ENCODE measurements at places on chromosomes 6 and 20.

DNA sequence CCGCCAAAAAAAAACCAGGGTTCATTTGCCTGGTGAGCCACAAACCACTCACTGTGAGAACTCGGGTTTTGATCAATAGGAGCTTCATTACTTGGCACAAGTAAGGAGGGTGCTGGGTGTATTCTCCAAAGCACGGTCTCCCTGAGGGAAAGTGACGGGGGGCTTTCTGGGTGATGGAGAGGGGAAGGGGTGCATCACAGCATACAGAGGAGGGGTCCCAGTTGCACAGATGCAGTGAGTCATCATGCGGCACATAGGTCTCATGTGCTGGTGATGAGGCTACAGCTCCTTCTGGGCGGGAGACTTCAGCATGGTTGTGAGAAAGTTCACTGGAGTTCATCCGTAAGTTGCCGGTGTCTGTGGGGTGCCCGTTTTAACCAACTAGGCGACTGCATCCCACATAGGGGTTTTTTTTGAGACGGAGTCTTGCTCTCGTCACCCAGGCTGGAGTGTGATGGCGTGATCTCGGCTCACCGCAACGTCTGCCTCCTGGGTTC is 36.2 kb downstream of the SUN5 start:
- DNase-seq = no peak

GRCh38 chr6:10595731-10596664 is 74.8 kb downstream of the GCNT2 start:
- no peak for DNase-seq

- no peak for DNase-seq
These were observed 119.1 kb upstream of the CD93 start for GRCh38 chr20:23205211-23205610.

DNA sequence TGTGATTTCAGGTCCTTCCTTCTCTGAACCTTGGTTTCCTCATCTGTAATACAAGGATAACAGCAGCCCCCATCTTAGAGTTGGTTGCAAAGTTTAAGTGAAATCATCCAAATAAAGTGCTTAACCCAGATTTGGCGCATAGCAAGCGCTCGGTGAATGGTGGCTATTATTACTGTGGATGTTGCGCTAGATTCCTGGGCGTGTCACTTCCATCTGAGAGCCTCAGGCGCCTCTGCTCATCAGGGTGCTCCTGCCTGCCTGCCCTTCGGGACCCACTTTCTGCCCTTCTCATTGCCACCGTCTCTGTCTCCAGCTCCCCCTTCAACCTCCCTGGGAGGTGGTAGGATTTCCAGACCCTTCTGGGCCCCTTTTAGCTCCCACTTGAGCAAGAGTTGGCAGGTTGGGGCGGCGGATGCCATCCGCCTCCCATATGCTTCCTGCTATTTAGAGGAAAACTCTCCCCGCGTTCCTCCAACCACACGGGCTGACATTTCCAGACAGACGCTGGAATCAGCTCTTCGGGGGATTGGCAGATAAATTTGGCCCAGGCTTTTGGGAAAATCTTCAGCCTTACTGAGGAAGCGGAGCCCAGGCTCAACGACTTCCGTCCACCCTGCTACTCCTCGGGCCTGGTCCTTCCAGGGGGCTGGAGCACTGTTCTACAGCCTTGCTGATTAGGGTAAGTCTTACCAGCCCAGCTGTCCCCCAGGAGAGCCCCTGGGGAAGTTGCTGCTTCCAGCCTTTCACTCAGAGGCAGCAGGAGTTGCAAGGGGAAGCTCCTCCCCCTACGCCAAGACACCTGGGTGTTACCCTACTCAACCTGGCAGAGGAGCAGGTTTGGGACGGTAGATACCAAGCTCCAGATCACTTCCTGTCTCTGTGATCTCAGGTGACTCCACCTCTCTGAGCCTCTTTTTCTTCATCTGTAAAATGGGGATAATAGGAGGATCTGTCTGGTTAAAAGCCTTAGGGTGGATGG is 71.5 kb downstream of the DLGAP4 start:
- DNase-seq = no peak

- DNase-seq = no peak
These were observed 50.7 kb downstream of the DOK5 start for GRCh38 chr20:54525916-54526590.

DNA sequence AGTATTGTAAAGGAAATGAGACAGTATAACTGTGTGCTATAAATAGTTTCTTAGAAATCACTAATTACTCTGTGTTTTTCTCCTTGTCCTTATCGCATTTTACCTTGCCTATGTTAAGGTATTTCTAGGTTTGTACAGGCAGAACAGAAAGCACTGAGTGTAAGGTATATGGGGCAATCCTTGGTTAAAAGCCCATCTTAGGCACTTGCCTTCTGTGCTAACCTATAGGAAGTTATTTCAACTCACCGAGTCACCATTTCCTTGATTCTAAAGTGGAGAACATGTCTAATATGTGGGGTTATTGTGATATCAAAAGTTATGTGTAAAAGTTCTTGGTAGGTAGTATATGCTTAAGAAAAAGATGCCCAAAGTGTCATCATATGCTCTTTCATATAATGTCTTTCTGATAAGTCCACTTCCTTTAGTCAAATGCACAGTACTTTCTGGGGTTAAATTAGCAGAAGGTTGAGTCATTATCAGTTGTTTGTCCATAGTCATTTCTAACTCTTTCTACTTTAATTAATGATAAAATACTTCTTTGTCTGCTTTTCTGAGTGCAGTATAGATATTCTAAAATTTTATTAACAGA is 276.4 kb downstream of the UTRN start:
- no peak for DNase-seq

GRCh38 chr20:34022151-34022838 is 28.6 kb downstream of the RALY start:
- DNase-seq = no peak

GRCh38 chr20:16216227-16216913 is 356.9 kb downstream of the KIF16B start:
- no peak for DNase-seq

GRCh38 chr6:149929422-149929821 is 6.5 kb upstream of the RAET1G start:
- no peak for DNase-seq

DNA sequence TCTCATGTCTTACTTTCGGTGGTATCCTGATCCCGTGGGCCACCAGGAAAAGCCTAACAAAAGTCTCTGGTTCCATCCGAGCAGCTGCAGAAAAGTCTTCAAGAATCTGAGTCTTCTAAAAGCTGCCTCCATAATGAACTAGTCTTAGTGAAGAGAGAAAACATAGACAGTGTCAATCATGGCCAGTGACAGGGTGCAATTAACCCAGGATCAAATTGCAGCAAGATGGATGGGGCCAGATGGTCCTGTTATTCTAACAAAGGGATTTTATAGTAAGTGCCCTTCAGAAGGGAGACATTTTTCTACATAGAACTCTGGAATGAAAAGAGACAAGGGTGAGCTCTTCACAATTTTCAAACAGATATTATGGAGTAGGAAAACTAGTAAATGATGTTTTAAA is 281.6 kb upstream of the ZFP64 start:
- DNase-seq = no peak

DNA sequence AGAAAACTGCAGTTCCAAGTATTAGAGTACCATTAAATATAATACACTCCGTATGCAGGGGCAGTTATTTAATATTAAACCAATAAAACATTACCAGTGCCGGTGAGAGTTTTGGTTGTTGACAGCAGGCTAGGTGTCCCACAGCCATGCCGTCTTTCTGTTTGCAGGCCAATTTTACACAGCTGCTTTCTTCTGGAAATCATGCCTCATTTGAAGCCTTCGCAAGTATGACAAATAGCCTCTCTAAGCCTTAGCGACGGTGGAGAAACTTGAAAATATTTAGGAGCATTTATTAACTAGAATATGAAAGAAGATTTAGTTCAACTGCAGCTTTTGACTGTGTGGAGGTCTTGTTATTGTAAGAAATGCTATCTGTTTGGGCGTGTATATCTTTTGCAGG is 226.0 kb downstream of the BMP2 start:
- DNase-seq = no peak

- DNase-seq = no peak
These were observed 102.4 kb downstream of the FOXF2 start for GRCh38 chr6:1491591-1492319.

- no peak for DNase-seq
These were observed 34.3 kb downstream of the COL12A1 start for GRCh38 chr6:75171567-75171966.

DNA sequence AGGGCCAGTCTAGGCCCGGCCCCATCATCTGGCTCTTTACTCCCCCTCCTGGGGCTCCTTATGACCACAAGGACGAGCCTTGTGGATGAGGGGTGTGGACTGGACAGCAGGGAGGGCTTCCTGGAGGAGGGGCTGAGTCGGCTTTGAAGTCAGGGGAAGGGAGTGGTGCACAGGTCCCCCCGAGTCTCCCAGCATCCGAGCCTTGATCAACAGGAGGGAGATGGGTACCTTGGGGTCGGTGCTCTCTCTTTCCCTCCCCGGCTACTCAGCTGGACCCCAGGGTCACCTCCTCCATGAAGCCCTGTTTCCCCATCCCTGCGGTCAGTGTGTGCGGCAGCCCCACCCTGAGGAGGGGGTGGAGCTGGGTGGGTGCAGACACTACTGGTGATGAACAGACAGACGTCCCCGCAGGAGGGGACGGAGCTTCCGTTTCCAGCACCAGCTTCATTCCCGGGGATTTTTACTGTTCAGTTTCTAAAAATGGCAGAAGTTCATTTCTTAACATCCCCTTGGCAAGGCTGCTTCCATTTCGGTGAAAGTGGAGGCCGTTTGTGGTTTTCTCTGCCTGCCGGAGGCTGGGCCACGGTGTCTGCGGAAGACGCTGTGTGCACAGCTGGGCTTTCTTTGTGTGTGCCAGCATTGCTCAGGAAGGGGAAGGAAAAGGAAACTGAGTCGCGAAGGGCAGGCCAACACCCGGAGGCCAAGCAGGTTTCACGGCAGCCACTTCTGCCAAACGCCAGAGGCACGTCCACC is 19.6 kb downstream of the NTSR1 start:
- no peak for DNase-seq

- no peak for DNase-seq
These were observed 175.1 kb downstream of the PDE10A start for GRCh38 chr6:165487950-165488349.

- no peak for DNase-seq
These were observed 260.6 kb upstream of the BMP2 start for GRCh38 chr20:6506906-6507305.

DNA sequence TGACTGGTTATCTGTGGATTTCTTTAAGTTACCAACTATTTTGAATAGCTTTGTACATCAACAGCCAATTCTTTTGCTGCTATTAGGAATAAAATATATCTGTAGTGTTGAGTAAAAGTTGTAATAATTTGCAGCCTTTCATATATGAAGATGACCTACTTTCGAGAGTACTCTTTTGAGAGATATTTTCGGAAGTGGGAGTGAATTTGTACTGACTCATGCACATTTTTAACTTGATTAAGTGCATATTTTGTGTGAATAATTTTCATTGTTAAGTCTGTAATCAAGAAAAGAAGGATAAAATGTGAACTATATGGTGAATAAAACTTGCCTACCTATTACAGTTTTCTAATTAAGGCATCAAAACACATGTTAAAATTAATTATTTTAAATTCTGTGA is 51.9 kb downstream of the L3MBTL3 start:
- no peak for DNase-seq

DNA sequence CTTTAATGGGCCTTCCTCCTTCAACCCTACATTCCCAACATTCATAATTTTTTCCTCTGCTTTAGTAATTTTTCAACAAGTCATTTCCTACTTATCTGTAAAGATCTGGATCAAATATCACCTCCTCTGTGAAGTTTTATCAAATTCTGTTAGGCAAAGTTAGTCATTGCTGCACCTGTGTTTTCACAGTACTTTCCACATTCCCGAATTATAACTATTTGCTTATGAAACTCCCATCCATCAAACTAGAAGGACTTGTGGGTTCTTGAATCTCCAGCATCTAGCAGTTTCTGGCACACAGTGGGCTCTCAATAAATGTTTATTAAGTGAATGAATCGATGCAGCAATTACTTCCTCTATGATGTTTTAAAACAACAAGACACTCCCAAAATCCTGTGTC is 257.6 kb downstream of the HDGFL1 start:
- DNase-seq = no peak

DNA sequence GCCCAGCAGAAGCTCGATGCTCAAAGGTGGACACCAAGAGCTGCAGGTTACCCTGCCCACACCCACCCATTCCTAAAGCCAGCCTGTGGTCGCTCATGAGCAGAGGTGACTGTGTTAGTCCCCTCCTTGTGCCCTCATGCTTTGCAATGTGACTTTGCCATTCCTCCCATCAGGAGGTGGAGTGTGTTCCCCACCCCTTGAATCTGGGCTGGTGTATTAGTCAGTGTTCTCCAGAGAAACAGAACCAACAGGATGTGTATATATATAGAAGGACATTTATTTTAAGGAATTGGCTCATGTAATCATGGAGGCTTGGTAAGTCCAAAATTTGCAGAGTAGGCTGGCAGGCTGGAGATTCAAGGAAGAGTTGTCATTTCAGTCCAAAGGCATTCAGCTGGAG is 54.4 kb upstream of the RNF24 start:
- DNase-seq = no peak

GRCh38 chr6:32192608-32193039 is at the start of gene GPSM3:
Gene GPSM3 (minus strand): TSS chr6:32192643. CDS start chr6:32192513, 130 bp downstream.
- no peak for DNase-seq

- no peak for DNase-seq
These were observed 54.0 kb upstream of the SMOC2 start for GRCh38 chr6:168386973-168387372.

- DNase-seq = no peak
These were observed 108.6 kb upstream of the DUSP22 start for GRCh38 chr6:183668-184067.

DNA sequence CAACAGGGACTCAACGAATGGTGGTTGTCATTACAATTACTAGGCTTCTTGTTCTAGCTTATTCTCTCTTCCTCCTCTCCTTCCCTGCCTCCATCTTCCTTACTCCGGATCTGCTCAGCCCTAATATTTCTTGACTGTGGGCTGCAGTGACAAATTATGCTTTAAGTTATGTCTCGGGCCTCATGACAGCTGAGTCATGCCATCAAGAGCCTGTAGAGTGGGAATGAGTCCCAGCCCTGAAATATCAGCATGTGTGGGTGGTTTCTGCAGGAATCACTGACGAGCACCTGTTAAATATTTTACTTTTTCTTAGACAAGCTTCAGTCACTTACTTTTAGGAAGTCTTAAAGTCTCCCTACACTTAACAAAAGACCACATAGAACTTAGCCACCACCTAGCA is 83.1 kb upstream of the CBLN4 start:
- DNase-seq = no peak

DNA sequence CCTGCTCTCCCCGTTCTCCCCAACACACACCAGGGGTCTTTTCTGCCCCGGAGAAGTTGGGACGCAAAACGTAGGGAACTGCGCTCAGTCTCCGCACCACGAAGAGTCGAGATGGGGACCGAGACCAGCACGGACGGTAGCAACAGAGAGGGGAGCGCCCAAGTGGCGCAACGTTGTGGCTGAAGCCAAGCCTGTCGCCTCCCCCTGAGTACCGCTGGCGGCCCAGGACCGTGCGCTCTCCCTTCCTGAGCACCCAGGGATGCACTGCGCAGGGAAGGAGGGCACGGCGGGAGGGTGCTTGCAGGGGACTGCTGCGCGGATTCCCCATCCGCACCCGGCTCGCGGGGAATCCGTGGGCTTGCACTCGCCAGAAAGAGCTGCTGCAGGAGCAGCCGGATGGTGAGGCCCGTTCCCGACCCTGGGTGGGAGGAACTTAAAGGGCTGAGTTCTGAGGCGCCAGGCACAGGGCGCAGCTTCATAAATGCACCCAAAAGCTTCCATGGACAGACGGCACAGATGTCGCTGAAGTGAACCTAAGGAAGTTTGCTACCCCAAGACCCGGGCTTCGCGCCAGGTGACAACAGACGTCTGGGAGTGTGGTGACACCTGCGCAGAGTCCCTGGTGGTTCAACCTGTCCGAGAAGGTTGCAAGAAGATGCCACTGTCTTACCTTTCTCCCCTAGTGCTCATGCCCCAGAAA is 178.7 kb downstream of the TBXT start:
- no peak for DNase-seq

GRCh38 chr6:56860475-56860874 is 94.4 kb upstream of the BEND6 start:
- DNase-seq = no peak
